ENCODE measurements at places on chromosomes 12 and 14.
A peak's percentile ranks its signal among the peaks of the same experiment; 100 is the strongest.

DNA sequence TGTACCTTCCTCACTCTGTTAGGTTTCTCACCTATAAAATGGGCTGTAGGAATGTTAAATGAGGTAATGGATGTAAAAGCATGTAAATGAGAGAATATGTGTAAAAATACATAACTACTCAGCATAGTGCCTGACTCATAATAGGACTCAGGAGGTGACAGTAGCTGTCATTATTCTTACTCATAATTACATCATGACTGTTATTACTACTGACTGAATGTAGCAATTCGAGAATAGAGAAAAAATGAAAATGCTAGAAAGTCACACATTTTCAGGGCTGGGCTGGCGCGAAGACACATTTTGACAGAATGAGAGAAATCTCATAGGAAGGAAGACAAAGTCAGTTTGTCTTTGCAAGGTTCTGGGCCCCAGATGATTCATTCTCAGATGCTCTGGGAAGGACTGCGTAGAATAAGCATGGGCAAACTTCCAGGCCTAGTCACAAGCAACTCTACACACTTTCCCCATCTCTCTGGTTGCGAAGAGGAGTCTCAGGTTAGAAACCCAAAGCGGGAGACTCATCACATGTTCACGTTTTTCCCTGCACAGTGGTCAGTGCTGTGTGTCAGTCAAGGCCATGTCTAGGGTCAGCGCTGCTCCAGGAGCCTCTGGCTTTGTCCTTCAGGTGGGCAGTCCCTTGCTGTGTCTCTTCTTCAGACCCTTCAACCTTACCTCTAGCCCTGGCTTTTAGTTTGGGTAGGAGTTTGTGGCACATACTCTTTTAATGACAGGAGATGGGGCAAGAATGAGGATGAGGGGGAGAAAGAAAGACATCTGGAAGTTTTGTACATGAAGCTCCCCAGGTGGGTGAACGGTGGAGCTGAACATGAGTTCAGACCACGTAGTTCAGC, 8.4 kb downstream of the GPRC5A start:
- DNase-seq: no peak

- DNase-seq: no peak
These were observed 84.9 kb downstream of the WSCD2 start for GRCh38 chr12:108213871-108214445.

DNA sequence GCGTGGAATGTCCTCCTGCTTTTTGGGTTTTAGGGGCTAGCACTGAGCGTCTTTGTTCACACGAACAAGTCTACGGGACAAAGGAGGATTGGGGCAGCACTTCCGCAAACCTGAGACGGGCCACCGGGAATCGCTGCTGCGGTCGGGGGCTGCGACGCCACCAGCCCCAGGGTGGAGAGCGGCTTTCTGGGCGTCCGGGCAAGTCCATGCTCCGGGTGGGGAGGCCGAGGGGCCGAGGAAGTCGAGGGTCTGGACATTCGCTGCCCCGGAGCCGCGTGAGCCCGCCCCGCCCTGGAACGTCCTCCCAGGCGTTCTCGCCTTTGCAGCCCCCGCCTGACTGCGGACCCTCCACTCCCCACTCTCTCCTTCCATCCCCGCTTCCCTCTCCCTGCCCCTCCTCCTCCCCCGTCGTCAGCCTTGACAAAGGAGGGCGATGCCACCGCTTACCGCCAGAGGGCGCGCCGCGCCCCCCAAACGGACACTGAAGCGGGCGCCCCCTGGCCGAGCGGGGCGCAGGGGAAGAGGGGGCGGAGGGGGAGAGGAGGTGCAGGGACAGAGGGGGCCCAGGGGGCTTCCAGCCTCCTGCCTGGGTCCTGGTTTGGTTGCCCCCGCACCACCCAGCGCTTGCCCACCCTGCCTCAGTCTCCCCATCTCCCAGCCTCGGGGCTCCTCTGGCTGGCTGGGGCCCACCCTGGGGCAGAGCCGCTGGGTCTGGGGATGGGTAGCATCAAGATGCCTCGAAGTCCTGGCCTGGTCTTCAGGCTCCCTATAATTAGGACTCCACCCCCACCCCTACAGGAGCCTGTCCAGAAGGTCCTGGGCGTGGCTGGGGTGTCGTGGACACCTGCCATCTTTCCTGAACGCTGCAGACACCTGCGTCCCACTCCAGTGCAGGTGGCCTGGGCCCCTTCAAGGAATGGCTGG, 39.1 kb upstream of the INF2 start:
- DNase-seq: peak; percentile 66

DNA sequence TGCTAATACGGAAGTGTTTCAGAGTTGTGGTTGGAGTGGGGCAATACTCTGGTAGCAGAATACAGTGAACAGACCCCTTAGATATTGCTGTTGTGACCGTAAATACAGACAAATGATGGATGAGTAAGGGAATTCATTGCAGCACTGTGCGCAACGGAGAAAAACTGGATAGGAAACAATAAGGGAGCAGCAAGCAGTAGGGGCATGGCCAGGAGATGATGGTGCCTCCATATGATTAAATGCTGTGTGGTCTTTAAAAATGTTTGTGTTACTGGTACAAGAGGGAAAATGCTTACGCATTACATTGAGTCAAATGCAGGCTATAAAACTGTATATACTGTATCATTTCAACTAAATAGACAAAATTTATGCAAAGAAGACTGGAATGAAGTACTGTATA, 61.6 kb downstream of the EML1 start:
- no peak for DNase-seq

- no peak for DNase-seq
These were observed 4.7 kb downstream of the SPRYD3 start for GRCh38 chr12:53074283-53074998.

- DNase-seq: no peak
These were observed 47.4 kb upstream of the FLRT2 start for GRCh38 chr14:85482552-85482951.

DNA sequence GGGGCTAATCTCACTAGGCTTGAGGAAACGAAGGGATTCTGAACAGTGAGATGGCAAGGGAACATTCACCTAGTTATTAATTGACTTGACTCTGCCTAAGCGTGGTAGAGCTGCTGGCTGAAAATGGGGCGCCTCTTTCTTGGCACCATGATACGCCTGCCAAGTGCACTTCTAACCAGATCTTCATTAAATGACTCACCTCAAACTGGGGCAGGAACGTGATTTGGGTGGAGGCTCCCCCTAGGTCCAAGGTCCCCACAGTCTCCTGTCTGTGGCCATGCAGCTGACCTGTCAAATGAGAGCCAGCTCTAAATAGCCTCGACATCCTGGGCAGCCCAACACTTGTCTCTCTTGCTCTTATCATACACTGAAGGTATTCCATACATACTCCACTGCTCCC, 26.0 kb downstream of the COQ6 start:
- DNase-seq: no peak

DNA sequence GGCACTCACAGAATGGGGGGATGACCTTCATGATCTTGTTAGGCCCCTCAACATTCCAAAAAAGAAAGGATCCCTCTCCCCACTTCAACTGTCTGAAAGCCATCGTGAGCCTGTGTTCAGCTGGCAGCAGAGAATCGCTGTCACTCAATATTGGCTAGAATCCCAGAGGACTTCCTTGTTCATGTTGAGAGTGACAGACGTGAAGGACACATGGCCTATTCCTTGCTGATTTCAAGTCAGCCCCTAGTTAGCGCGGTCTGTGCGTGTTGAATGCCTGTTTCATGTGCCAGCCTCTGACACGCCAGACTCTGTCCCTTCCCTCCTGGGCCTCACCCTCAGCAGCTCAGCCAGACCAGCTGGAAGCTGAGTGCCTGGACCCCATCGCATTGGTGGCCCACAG, 43.1 kb downstream of the DNAH10 start:
- DNase-seq: no peak

DNA sequence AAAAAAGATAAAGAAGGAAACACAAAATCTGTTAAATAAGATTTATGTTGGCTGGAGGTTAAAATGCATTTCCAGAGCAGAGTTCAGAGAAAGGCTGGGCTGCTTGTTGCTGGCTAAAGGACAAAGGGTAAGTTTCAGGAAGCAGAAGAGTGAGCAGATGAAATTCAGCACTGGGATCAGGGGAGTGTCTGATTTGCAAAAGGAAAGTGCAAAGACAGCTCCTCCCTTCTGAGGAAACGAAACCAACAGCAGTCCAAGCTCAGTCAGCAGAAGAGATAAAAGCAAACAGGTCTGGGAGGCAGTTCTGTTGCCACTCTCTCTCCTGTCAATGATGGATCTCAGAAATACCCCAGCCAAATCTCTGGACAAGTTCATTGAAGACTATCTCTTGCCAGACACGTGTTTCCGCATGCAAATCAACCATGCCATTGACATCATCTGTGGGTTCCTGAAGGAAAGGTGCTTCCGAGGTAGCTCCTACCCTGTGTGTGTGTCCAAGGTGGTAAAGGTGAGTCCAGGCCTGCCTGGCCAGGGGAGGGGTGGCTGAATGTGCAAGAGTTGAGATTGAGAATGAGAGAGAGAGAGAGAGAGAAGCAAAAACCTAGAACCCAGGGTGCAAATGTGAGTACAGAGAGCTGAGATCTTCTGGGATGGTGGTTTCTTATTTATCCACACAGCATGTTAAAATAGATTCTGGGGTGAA, at the start of gene OAS1:
TSS of gene OAS1 (plus strand) at position 251 of the 703 bp plus-strand sequence. CDS start at position 329, 78 bp downstream.
- peak; percentile 46 for DNase-seq

DNA sequence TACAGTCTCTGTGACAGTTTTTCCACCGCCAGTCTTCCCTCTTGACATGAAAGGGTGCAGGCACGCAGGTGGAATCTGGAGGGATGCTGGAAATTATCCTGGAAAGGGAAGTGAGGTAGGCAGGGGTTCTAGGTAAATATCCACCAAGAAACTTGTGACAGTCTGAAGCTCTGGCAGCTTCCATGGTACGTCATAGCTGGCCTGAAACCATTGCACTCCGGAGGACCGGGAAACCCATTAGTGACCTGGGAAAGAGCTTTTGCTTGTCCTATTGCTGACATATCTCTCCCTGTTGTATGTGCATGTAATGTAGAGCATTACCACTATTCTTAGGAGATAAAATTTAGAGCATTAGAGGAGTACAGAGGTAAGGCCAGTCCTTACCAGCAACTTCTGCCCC, 275.9 kb downstream of the EGLN3 start:
- DNase-seq: no peak

DNA sequence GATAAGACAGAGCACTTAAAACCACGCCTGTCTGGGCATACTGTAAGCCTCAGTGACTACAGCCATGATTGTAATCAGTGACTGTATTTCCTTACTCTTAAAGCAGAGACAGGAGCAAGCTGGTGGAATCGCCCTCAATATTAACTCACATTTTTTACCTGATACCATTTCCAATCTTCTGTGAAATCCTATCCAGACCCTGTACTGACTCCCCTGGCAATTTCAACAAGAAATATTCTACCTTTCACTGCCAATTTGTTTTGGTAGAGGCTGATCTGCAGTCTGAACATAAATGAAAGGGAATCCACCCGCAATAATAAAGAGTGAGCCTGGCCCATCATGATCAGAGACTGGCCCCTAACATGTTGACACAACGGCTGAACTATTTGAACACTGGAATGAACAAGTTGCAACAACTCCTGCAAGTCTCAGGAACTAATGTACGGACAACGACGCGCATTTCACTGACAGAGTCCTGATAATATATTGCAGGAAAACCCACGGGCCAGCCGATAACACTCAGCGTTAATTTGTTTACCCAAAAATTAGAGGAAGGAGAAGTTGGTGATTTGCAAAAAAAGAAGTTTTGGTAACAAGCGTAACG, 195.5 kb upstream of the BTG1 start:
- peak; percentile 21 for DNase-seq

- DNase-seq: no peak
These were observed 35.6 kb downstream of the RIMBP2 start for GRCh38 chr12:130680451-130680990.

- no peak for DNase-seq
These were observed 52.5 kb upstream of the FOXN3 start for GRCh38 chr14:89469210-89470198.

DNA sequence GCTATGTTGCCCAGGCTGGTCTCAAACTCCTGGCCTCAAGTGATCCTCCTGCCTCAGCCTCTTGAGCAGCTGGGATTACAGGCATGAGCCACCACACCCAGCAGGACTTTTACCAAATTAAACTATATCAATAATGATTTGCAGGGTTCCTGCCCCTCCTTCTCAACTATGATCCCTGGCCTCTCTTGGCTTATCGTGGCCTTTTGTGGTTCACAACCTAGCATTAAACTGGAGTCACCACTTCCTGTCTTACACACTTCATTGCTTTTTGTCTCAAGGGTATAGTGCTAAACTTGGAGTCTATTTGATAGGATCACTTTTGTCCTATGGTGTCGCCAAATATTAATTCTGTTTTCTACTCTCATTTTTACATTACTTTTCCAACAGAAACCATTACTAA, 64.5 kb downstream of the SEC23A start:
- no peak for DNase-seq

- DNase-seq: peak; percentile 62
These were observed 396 bp downstream of the FERMT2 start for GRCh38 chr14:52950410-52950897.

Measured in cardiac muscle cell (in vitro differentiated cells and primary cell).